Cortex of kidney (tissue), 1 donor: ENCODE measurements at places on chromosomes 6 and 20.

DNA sequence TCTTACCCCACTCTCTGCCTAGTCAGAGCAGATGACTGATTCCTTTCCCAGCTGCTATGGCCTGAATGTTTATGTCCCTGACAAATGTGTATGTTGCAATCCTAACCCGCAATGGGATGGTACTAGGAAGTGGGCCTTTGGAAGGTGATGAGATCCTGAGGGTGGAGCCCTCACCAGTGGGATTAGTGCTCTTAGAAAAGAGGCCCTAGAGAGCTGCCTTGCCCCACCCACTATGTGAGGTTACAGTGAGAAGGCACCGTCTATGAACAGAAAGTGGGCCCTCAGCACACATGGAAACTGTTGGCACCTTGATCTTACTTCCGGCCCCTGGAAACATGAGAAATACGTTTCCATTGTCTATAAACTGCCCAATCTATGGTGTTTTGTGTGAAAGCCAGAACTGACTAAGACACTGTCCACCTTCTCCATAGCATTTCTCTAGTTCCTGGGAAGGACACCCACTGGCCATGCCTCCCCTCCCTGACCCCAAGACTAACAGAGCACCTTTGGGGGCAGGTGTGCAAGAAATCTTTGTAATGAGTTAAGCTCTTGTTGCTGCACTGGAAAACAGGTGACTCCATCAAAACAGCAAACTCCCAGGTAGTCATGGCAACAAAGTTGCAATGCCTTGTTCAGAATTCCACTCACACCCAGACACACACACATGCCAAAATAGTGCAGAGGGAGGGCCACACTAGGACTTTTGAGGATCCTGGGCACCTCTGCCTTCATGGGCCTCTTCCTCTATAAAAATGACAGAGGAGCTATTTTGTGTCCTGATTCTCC lies 16.2 kb downstream of the GABRR2 start:
- DNase-seq = no peak

- DNase-seq = no peak
Measured at GRCh38 chr6:105294129-105294528, 108.8 kb downstream of the PREP start.

DNA sequence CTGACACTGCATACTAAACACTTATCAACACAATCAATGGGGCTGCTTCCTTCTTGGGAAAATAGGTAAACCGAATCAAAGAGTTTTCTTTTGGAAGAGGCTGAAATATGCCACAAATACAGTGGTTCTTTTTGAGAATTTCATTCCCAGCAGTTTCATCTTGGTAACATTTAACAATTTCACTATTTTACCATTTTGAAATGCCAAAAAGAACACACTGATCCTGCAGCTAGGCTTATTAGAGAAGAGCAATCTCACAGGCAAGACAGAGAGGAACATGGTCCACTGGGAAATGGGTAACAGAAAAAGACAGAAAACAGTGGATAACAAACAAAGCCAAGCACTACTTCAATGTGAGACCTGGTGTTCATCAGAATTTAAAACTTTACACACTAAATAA lies 2.5 kb downstream of the CNR1 start:
- DNase-seq = no peak

- no peak for DNase-seq
Measured at GRCh38 chr6:111652156-111652555, 46.5 kb upstream of the TRAF3IP2 start.

DNA sequence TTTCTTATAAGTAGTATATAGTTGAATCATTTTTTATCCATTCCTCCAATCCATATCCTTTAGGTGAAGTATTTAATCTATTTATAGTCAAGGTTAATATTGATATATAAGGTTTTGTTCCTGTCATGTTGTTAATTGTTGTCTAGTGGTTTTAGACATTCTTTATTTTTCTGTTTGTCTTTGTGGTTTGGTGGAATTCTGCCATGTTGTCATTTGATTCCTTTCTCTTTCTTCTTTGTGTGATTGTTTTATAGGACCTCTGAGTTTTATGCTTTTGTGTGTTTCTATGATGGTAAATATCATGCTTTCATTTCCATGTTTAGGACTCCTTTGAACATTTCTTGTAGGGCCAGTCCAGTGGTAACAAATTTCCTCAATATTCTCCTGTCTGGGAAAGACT lies 450.3 kb upstream of the BTBD3 start:
- DNase-seq = no peak

GRCh38 chr6:131683479-131683878 lies 17.7 kb downstream of the OR2A4 start:
- no peak for DNase-seq

DNA sequence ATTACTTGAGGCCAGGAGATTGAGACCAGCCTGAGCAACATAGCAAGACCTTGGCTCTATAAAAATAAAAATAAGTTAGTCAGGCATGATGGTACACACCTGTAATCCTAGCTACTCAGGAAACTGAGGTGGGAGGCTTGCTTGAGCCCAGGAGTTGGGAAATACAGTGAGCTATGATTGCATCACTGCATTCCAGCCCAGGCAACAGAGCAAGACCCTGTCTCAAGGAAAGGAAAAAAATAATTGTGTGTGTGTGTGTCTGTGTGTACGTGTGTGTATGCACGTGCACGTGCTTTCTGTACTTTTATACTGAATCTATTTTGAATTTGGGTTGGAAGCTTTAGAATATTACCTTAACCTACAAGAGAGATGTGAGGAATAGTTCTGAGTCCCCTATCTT lies 58.9 kb downstream of the KIZ start:
- no peak for DNase-seq

- no peak for DNase-seq
Measured at GRCh38 chr20:31704225-31705119, 18.2 kb downstream of the BCL2L1 start.

- no peak for DNase-seq
Measured at GRCh38 chr6:16184129-16184528, 54.3 kb upstream of the GMPR start.

- no peak for DNase-seq
Measured at GRCh38 chr6:111658462-111659154, 52.9 kb upstream of the TRAF3IP2 start.

DNA sequence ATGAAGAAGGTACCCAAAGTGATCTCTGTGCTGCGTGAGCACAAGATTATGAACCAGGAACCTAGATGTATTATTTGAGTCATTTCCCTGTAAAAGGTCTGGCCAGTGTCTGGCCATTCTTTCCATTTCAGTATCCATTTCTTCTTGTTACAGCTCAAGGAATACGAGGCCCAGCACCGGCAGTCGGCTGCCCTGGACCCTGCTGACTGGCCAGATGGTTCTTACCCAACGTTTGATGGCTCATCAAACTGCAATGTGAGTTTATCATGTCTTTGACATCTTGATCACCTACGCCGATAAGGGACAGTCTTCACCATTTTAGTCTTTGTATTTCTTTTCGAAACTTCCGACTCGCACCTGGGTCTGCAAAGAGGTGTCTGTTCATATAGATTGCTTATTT lies 144.8 kb downstream of the SASH1 start:
- no peak for DNase-seq

- DNase-seq = no peak
Measured at GRCh38 chr6:101296169-101296960, 97.1 kb upstream of the GRIK2 start.

- no peak for DNase-seq
Measured at GRCh38 chr6:6236730-6237469, 83.6 kb downstream of the F13A1 start.

- no peak for DNase-seq
Measured at GRCh38 chr20:42516692-42517091, 673.0 kb downstream of the PTPRT start.

DNA sequence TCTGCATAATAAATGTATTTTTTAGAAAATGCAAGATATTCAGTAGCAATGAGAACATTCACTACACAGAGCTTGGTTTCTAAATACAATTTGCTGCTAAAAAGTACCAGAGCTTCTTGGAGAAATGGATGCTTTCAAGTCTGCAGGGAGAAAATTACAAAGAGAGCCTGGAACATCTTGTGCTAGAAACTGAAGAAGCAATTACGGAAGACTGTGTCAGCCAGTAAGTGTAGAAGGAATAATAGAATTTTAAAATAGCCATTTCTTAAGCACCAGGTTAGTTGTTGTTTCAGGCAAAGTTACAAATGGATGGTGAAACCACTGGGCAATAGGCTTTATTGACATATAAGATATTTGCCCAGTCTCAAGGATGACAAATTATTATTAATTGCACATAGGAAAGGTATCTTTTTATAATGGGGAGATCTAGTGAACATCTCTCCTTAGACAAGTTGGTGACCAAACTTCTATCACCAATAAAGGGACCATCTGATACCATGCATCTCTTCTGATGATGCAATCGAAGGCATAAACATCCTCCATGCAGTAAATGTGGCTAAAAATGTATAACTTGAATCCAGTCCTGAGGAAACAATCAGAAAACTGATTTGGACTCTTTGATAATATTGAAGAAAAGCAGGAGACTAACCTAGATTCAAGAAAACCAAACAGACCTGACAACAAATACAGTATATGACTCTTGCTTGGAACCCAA lies 81.7 kb downstream of the ARHGAP18 start:
- DNase-seq = no peak

GRCh38 chr6:96948631-96949030 lies 24.1 kb downstream of the KLHL32 start:
- DNase-seq = no peak

DNA sequence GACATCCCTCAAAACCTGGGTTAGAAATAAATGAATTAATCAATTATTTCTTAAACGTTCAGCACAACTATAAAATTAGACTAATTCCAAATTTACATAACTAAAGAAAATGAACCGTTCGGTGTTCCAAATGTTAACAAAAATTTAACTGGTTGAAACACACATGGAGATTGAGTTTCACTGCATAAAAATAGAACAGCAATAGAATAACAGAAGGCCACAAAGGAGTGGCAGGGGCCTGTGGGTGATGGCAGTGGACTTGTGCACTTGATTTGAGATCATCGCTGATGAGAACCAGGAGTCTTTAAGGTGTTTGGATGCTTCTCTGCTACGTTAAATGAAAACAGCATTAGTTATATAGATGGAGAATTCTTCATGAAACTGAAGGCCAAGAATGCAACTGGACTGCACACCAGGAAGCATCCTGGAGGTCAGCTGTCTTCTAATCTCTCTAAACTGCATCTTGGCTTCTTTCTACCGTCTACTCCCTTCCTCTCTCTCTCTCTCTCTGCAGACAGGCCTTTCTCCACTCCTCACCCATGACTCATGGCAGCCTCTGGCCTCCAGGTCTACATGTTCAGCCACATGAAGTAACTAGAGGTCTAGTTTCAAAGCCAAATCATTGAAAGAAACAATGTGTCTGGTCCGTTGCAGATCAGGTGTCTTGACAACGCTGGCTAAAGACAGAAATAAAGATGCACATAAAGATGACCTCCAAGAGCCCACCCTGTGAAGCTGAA lies 111.3 kb downstream of the SIM1 start:
- DNase-seq = no peak

DNA sequence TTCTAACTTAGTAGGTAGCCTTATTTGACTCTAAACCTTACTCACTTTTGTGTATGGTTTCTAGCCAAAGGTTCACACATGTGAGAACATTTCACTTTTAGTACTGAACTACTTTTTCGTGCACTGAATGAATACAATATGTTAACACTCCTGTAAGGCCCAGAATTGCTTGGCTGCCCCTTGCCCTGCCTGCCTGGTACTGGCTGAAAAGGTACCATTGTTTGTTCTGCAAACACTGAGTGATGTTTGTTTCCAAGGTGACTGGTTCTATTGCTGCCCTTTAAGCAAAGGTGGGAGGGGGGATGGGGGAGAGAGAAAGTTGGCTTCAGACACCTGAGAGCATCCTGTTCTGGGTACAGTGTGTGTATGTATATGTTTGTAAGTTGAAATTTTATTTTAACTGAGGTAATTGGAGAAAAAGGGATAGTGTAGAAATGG lies 31.2 kb downstream of the RREB1 start:
- no peak for DNase-seq

GRCh38 chr6:88301256-88301655 lies 135.1 kb upstream of the CNR1 start:
- DNase-seq = no peak

DNA sequence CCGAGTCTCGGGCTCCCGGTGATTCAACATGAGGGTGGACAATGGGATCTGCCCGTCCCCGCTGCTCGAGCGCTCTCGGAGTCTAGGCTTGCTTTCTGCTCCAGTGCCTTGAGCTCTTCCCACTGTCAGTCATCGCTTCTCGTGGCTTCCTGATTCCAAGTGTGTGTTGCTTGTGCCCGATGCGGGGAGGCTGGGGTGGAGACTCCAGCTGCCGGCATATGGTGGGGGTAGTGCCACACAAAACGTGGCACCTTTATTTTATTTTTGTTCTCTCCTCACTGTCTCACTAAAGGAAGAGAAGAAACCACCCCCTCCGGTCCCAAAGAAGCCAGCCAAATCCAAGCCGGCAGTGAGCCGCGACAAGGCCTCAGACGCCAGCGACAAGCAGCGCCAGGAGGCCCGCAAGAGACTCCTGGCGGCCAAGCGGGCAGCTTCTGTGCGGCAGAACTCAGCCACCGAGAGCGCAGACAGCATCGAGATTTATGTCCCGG lies 14.8 kb upstream of the MYL9 start:
- DNase-seq = no peak

DNA sequence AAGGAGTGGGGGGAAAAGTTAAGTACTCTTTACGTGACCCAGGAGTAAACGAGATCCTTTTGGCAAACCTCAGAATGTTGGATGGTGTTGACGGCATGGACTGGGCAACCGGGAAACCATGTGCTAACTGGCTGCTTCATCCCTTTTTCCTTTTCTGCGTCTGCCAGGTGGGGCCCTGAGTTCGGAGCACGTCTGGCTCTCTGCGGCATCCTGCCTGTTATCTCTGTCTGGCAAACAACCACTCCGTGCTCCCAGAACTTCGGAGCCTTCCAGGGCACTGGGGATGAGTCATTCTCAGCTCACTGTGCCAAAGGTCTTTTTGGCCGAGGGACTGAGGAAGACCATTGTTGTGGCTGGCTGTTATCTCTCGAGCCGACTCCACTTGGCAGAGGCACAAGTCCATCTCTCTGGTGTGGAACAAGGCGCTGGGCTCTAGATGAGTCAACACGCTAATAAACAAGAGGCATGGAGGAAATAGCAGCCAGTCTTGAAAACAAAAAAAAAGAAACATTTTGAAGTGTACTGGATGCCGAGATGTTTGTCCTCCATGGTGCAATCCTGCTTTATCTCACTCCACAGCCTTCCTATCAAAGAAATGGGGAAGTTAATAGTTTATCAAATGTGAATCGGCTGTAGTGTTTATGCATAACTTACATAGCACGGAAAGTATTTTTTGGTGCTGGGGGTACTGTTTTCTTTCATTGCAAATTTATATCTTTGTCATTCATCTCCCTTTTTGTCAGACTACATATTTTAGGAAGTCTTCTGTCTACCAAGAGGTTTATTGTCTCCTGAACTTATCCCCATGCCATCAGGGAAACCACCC lies 64.6 kb upstream of the TXNDC5 start:
- DNase-seq = no peak

DNA sequence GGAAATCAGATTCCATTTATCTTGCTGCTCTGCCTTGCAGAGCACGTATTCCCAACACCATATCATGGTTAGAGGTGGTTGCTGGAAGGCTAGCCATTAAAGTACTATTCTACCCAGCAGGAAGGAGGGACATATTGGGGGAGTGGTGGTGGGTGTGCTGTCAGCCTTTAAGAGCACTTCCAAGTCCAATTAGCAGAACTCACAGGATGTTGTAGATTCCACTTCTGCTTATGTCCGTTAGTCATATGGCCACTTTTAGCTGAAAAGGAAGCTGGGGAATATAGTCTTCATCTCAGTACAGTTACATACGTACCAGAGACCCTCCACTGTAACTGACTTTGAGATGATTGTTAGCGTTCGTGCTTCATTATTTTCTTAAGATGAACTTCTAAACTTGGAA lies 94.4 kb downstream of the SAMD3 start:
- no peak for DNase-seq
